ENCODE measurements at places on chromosomes 6 and 20.

- no peak for DNase-seq
Observed at GRCh38 chr6:122799140-122799745, 10.2 kb downstream of the SMPDL3A start.

- DNase-seq = no peak
Observed at GRCh38 chr20:40634891-40635290, 54.1 kb downstream of the MAFB start.

GRCh38 chr6:45920819-45921511 is 94.7 kb downstream of the CLIC5 start:
- no peak for DNase-seq

DNA sequence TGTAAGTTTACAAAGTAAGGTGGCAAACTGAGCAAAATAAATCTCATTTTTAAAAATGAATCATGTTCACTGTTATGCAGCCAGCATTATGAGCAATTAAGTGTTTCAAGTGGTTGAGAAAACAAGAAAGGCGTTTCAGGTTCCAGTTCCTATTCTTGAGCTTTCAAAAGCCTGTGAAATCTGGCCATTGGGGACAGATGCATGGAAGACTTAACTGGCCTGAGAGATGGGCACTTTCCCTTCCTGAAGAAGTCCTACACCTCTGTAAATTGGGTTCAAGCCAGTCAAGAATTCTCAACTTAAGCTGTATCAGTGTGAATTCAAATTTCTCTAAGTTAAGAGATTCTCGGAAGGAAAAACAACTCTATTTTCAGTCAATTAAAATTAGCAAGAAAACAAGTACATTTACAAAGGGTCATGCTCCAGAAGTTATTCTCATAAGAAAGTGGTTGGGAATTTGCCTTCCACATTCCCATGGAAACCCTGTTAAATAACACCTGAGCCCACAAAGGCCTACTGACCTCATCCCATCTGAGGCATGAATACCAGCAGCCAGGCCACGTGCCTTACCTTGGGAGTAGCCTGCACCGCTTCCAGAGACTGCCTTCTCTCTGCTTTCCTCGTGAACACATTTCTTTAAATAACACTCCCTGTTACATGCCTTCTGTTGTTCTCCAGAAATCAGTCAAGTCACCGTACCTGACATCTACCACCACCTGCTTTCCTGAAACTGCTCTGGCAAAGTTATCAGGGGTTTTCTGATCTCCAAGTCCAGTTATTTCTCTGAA is 19.4 kb downstream of the MAP3K5 start:
- no peak for DNase-seq

- no peak for DNase-seq
Observed at GRCh38 chr6:117515326-117515725, 32.9 kb downstream of the DCBLD1 start.

All from CD8-positive, alpha-beta T cell (primary cell).